ENCODE measurements at places on chromosomes 4 and X.

GRCh38 chr4:142900622-142901021 lies 54.5 kb upstream of the INPP4B start:
- DNase-seq = no peak

GRCh38 chrX:29662101-29662500 lies 553.3 kb upstream of the MAGEB2 start:
- DNase-seq = no peak

DNA sequence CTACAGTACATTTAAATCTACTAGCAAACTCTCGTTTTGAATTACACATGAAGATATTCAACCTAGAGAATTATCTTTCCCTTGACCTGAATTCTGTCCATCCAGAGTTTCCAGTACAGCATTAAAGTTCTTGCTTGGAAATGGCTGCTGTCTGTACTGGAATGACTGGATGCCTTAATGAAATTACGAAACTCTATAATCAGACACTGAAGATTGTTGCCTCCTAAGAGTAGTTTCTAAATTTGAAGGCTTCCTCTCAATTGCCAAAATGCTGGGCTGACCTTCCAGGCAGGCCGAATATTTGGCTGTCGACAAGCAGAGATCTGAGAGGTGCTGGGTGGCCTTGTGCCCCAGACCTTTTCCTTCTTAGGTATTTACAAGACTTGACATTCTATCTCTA lies 215.1 kb upstream of the GPC4 start:
- DNase-seq = no peak

- no peak for DNase-seq
Measured at GRCh38 chr4:20251031-20251795, 492 bp upstream of the SLIT2 start.

GRCh38 chrX:23820235-23820782 lies 37.3 kb downstream of the SAT1 start:
- DNase-seq = no peak

GRCh38 chr4:23654791-23655190 lies 235.1 kb downstream of the PPARGC1A start:
- DNase-seq = no peak
